ENCODE measurements at places on chromosomes 16 and 17. TPM values are rescaled to one million over a fixed set of nuclear protein-coding genes. Genes with fewer than 3 reads are reported as not detected.

DNA sequence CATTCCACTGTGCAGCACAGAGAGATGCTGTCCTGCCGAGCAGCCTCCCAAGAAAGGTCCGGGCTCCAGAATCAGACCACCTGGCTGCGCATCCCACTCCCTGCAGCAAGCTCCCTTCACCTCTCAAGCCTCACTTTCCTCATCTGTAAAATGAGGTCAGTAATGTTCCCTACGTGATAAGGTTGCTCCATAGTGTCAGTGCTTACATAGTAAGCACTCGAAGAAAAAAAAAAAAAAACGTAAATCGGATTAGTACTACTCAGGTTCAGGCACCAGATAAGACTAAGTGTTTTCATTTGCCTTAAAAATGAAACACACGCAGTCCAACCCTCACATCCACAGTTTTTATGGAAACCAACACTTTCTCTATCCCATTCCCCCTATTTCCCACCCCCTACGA, 76.7 kb downstream of the CCT6B start:
- H3K4me1 ChIP-seq, result no peaks in the 10 kb centered on the region
- peaks cover 15% of the 10 kb centered on the region for H3K27me3 ChIP-seq
- no peak overlapping the region for H3K27ac ChIP-seq
- no peak overlapping the region for H3K4me3 ChIP-seq
- no peak for DNase-seq

Gene CACNG1
- not detected for total RNA-seq

Gene CCDC200
- not detected for total RNA-seq

DNA sequence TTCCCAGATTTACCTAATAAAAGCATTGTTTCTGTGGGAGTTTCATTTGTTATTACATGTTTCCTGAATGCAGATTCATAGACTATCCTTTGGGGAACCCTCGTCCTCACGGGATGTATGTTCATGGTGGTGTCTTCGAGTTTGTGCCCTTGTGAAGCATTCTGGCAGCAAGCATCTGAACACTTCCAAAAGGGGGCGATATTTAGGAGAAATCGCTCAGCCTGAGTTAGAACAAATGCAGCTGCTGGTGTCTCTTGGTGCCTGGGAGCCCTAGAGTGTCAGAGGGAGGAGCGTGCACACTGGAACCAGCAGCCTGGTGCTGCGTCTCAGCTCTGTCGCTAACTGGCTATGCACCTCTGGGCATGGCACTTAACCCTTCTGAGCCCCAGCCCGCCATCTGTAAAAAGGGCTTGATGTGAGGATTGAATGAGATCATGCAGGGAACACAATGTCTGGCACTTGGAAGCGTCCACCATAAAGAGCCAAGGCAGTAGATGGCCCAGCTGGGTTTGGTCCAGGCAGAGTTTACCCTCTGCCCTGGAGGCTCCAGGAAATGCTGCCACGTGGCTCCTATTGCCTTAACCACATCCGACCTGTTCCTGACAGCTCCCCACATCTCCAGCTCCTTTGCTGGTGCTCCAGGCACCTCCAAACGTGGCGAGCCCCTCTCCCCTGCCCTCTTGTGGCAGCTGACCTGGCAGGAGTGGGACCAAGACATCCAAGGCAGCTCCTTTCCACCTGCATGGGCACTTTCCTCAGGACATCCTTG, 25.0 kb upstream of the C16orf78 start:
- no peak overlapping the region for H3K27ac ChIP-seq
- no peak for DNase-seq
- H3K4me1 ChIP-seq, result no peaks in the 10 kb centered on the region
- no peaks in the 10 kb centered on the region for H3K36me3 ChIP-seq
